ENCODE measurements at places on chromosomes 5 and 9.

- DNase-seq = no peak
Observed at GRCh38 chr5:6717247-6717646, 4.0 kb downstream of the TENT4A start.

DNA sequence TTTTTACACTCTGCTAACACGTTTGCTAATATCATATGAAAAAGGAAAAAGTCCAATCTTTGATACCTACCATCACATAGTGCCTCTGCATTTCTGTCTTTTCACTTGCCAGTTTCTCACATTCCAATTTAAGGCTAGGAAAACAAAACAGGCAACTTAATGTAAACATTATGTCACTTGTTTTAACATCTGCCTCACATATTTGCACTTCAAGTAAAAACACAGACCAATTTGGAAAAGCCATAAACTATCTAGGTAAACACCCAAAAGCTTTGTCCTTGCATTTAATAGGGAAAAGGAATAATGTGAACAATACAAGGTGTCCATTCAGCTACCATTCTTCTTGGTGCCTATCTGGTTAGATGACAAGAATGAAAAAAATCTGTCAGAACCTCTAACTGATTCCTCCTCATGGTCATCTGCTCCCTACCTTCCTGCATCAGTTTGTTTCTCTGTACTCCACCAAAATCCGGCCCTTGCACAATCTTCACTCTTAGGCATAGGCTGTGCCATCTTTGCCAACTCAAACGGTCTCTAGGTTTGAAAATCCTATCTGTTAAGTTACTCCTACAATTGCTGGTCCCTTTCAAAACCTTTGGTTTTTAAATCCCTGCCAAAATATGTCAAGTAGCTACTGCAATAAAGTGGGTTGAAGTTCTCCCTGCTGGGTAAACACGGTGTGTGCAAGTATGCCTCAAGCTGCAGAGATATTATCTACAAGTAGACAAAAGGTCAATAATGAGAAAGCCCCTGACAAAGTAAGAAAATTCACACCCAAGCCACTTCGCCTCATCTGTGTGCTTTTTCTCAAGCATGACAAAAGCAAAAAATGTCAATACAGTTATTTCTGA is 3.4 kb downstream of the TLE1 start:
- DNase-seq = no peak

DNA sequence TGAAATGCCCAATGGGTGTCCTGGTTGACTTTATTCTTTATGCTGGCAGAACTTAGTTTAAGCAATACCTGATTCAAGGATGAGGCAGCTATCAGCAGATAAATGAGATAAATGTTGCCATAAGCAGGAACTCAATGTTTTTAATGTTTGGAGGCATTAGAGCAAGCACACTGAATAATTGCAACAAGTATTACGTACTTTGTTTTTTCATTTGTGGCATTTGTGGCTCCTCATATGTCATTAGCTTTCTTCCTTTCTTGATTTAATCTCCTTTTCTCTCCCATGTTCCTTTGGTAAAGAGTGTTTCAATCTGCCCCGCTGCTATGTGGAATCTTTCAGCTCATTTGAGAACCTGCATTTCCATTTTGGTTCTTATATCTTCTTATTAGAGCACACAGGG is 6.4 kb upstream of the NR3C1 start:
- DNase-seq = no peak

DNA sequence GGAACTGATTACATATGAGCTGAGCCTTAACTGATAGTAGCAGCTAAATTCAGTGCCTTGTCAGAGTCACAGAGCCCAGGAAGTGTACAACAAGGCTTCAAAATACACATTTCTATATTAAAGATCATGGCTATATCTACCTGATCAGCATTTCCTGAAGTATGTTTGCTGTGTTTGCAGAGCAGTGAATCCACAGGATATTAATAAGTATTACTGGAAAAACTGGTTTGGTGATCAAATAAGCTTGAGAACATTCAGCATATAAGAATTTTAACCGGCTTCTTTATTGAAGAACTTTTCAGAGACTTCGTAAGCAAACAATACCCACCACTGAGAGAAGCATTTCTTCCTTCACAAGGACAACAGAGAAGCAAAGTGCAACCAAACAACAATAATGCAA is 227.0 kb downstream of the ELAVL2 start:
- DNase-seq = no peak

- no peak for DNase-seq
Observed at GRCh38 chr5:165573445-165573844, 2068.0 kb downstream of the MAT2B start.

- DNase-seq = peak; percentile 47
Observed at GRCh38 chr5:173573126-173573960, 43.1 kb downstream of the BOD1 start.

- no peak for DNase-seq
Observed at GRCh38 chr5:173327948-173328843, at the start of gene STC2. Gene STC2 (minus strand): TSS chr5:173328414. CDS start chr5:173328193, 221 bp downstream.

- no peak for DNase-seq
Observed at GRCh38 chr5:113969901-113970300, 392.0 kb upstream of the KCNN2 start.

DNA sequence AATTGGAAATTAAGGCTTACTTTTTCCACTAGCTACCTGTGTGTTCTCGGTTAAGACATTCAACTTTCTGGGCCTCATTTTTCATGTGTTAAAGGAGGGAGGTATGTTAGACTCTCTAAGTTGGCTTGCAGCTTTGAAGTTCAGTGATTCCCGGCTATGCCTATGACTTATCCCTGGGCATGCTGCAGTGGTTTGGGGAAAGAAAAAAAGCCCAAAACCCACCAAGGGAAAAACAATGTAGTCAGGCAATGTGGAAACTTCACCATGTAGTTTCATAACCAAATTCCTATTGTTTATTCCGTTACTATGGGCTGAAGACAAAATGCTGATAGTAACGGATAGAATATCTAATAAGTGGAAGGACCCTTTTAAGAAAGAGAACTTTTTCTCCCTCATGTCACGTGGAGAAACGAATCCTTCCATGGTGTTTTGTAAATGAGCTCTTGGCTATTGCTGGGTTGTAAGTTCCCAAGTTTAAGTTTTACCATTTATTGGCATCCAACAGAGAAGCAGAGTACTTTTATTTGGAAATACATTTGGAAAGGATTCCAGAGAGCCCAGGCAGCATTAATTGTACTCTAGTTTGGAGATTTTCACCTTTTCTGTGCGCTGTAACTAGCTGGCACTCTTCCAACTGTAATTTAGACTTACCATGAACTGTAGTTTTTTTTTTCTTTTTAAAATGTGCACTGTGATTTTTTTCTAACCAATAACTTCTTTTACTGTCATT is 84.9 kb upstream of the MPDZ start:
- DNase-seq = no peak

- DNase-seq = no peak
Observed at GRCh38 chr5:67190410-67190809, 6.2 kb downstream of the CD180 start.

DNA sequence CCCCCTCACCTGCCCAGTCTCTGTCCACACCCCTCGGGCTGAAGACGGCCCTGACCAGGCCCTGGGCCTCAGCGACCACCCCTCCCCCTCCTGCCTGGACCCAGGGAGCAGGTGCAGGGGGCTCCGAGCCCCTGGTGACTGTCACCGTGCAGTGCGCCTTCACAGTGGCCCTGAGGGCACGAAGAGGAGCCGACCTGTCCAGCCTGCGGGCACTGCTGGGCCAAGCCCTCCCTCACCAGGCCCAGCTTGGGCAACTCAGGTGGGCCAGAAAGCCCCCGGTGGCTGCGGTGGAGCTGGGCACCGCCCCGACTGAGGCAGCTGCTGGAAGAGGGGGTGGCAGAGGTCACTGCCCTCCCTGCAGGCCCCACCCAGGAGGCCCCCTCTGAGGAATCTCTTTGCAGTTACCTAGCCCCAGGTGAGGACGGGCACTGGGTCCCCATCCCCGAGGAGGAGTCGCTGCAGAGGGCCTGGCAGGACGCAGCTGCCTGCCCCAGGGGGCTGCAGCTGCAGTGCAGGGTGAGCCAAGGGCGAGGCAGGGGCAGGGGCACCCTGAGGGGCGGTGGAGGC is 7.7 kb downstream of the ENTPD8 start:
- no peak for DNase-seq

DNA sequence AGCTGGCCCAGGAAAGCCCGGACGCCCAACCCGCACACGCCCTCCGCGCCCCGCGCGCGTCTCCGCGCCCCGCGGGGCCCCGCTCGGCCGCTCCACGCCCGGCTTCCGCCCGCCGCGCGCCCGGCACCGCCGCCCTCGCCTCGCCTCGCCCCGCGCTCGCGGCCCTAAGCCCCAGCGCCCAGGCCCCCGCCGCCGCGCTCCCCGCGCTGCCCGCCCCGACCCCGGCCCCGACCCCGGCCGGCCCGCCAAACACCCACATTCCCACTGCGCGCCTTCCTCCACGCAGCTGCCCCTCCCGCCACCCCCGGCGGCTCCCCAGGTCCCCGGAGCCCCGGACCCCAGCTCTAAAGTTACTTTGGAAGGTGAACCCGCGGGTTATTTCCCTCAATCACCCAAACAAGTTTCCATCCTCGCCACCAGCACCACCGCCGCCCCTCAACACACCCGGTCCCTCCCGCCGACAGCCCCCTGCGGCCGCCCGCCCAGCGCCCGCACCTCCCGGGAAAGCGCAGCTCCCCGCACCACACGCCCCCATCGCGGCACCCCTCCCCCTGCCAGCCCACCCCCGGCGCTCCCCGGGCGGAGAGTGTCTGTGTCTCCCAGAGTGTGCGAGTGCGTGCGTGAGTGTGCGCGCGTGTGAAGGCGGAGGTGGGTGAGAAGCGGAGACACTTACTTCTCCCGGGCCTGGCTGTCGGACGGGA is 439 bp downstream of the SSBP2 start:
- DNase-seq = peak; percentile 11

- DNase-seq = no peak
Observed at GRCh38 chr9:90766731-90767130, 34.9 kb upstream of the SYK start.

- DNase-seq = no peak
Observed at GRCh38 chr5:132761321-132762240, 14.4 kb downstream of the CCNI2 start.

DNA sequence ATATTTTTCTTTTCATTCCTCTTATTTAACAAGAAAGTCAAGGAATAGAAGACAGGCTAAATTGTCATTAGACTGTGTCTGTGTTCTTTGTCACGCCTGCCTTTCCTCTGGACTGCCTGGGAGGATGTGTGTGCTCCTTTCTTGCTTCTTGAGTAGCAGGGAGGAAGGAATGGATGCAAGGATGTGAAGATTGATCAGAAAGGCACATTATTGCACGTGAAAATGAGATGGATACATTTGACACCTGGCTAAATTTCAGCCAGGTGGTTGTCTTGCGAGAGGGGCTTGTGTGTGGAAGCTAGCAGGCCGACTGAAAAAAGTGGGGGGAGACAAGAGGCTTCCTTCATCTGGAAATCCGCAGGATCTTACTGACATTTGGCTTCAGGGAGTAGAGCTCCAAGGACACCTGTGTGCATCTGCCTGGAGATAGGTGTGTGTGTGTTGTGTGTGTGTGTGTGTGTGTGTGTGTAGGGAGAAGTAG is 200.1 kb downstream of the MEF2C start:
- DNase-seq = no peak

GRCh38 chr5:158966716-158967115 is 133.0 kb downstream of the EBF1 start:
- DNase-seq = no peak
